ENCODE measurements at places on chromosomes 6 and 20.

- DNase-seq = no peak
These were observed 93.6 kb downstream of the FHL5 start for GRCh38 chr6:96656567-96656966.

DNA sequence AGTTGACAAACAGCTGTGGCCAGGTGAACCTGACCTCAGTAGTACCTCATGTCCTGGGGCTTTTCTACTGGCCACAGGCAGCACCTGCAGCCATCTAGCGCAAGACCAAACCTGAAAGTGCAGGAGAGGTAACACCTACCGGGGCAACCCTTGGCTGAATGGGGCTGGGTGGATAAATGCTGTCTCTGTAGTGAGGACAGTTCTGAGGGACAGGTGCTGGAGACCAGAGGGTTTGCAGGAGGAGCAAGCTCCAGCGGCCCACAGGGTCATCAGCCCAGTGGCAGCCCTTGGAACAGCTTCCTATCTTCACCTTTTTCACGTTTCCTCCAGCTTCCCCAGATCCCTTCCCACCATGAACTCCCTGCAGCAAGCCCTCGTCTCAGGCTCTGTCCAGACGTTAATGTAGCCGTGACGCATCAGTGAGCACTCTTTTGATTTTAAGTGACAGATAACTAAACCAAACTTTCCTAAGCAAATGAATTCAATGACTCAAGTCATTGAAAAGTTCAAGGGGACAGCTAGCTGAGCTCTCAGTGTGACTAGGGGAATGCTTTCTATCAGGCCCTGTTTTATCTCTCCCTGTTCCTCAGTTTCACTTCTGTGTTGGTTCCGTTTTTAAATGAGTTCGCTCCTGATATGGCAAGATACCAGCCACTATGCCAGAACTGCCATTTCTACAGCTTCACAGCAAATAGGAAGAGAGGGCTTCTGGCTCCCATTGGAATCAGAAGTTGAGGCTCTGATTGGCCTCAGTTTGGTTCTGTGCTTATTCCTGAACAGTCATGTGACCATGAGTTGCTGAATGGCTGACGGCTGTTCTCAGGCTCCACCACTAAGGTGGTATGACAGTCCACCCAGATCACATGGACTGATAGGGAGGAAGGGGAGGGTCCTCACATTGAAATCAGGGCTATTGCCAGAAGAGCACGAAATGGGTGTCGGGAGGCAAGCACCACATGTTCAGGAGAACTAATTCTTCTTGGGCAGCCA lies 12.1 kb upstream of the PFDN4 start:
- no peak for DNase-seq

DNA sequence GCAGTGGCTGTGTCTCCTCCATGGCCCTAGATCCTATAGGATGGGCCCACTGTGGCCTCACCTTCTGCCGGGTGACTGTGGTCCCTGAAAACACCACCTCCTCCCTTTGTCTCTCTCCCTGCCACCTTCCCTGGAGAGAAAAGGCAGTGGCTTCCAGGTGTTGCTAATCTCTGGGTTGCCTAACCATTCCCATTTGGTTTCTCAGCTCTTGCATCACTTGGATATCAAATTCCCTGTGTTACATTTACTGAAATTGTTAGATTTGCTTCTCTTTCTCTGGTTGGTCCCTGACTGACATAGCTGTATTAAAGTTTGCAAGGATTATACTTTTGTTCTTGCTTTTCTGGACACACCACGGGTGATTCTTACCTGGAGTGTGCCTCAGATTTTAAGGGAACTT lies 9.3 kb upstream of the ZFP64 start:
- no peak for DNase-seq

- peak; percentile 67 for DNase-seq
These were observed 58.5 kb downstream of the PREX1 start for GRCh38 chr20:48769069-48769983.

DNA sequence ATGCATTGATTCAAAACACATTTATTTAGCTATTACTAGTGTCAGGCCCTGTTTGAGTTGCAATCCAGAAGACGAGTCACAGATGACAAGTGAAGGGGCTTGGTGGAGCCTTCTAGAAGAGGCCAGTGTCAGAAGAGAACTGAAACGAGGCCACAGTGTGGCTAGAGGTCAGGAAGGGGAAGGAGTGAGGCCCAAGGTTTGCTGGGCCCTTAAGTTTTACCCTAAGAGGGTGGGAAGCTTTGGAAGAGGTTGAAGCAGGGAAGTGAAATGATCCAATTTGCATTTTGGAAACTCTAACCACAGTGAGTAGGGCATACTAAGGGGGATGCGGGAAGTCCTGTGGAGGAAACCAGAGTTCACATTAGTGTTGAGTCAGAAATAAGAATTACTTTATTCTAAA lies 25.0 kb downstream of the TTK start:
- no peak for DNase-seq

DNA sequence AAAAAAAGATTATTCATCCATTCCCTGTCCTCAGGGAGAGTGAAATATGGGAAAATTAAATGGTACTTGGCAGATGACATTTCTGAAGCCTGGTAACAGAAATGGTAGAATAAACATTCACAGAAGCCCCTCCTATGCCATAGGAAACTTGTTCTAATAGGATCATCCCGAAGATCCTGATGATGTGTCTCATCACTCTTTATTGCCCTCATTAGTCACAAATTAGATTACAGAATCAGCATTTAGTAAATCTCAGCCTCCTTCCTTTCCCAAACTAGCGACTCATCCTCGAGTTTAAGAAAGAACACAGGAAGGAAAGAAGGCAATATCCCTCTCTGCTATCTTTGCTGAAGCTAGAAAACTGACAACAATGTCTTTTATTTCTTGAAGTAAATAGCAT lies 154.4 kb downstream of the TMEM200A start:
- DNase-seq = no peak

GRCh38 chr6:85114581-85114935 lies 335.3 kb upstream of the NT5E start:
- DNase-seq = no peak

DNA sequence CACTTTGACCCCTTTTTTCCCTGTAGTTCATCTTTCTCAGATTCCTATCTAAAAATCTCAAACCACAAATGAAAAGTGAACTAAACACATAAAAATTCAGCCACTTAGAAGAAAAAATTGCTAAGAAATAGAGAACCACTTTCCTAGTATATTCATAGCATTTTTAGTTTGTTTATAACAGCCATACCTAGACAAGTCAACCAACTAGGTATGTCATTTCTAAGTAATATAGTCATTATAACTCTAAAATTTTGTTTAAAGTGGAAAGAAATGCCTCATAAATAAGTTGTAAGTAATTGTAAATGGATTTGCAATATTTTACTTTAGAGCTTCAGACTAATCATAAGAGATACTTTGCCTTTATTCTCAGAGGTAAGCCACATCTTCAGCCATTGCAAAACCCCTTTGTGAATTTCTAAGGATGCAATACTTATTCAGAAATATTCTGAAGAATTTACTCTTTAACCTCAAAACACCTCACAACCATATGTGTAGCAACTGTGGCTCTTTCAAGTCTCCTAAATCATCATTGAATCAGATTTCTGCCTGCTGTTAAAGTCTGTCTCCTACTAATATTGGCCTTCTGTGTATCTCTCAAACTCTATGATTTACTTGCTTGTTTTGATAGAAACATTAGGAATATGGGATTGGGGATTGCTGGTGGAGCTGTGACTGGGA lies 6.9 kb upstream of the SUMO4 start:
- no peak for DNase-seq

DNA sequence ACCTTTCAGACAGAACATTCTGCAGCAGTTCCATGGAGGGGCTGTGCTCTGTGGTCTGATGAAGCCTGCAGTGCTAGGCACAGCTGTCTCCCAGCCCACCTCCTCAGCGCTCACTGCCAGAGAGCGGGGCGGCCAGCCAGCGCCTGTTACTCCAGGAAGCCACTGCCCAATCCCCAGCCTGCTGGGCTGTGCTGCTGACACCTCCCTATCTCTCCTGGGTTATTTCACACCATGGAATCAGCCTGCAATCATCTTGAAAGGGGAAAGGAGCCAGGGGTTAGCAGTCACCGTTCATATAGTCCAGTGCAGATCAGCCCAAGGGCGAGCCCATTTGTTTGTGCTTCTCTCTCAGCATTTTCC lies 46.3 kb upstream of the NHSL1 start:
- DNase-seq = no peak

- DNase-seq = no peak
These were observed 16.7 kb upstream of the OLIG3 start for GRCh38 chr6:137510923-137511322.

GRCh38 chr6:37583261-37583660 lies 83.6 kb upstream of the CCDC167 start:
- no peak for DNase-seq

DNA sequence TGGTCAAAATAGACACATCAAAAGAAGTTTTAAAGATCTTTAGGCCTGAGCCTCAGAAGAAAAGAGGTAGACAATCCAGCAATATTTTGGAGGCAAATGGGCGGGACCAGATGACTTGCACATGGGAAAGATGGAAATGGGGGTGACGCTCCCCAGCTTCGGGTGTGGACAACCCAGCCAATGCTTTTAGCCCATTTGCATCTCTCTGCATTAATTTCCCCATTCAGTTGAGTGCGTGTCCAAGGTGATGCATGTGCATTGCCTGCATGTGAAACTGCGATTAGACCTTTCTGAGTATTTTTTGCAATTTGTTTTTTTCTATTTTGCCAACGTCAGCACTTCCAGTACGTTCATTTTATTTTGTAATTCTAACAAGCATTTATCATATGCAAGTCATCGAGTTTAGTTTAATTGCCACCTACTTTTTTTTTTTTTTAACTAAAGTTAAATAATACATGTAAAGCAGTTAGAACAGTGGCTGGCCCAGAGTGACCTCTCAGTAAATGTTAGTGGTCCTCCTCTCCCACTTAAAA lies 24.2 kb downstream of the PDRG1 start:
- no peak for DNase-seq

- no peak for DNase-seq
These were observed 16.1 kb downstream of the E2F3 start for GRCh38 chr6:20417819-20418218.

GRCh38 chr6:34527751-34528670 lies 28.1 kb downstream of the SPDEF start:
- DNase-seq = no peak

GRCh38 chr6:113978084-113978675 lies 7.2 kb upstream of the HDAC2 start:
- DNase-seq = no peak

DNA sequence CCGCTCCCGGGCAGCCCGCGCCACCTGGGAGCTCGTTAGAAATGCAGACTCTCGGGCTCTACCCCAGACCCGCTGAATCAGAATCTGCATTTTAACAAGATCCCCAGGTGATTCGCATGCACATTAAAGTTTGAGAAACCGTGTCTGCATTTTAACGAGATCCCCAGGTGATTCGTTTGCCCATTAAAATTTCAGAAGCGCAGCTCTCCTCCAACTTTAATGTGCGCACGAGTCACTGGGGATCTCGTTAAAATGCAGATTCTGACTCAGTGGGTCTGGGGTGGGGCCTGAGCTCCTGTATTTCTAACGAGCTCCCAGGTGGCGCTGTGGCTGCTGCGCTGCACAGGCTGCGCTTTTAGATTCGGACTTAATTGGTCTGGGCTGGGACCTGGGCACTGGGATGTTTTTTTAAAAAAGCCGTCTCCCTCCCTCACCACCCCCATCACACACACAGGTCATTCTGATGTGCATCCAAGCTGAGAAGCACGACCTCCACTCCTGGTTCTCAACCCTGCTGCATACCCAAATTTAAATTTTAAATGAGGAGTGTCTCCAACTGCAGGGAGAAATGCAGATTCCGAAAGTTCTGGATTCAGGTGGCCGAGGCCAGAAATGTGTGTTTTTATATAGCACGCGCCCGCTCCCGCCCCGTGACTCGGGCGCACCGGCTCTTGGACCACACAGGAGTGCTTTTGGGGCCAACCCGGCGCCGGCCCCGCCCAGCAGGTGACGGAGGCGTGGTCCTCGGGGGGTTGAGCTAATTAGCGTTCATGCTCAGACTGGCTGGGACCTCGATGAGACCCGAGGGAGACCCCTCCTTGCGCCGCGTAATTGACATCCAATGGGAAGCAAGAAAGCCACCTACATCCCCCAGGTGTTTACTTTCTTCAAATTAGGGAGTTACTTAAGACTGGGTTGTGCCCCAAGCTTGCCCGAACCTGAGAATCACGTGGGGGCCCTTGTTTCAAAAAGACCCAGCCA lies 85.8 kb downstream of the ZFP64 start:
- no peak for DNase-seq

- no peak for DNase-seq
These were observed 157.0 kb downstream of the PLCB4 start for GRCh38 chr20:9225879-9226278.

DNA sequence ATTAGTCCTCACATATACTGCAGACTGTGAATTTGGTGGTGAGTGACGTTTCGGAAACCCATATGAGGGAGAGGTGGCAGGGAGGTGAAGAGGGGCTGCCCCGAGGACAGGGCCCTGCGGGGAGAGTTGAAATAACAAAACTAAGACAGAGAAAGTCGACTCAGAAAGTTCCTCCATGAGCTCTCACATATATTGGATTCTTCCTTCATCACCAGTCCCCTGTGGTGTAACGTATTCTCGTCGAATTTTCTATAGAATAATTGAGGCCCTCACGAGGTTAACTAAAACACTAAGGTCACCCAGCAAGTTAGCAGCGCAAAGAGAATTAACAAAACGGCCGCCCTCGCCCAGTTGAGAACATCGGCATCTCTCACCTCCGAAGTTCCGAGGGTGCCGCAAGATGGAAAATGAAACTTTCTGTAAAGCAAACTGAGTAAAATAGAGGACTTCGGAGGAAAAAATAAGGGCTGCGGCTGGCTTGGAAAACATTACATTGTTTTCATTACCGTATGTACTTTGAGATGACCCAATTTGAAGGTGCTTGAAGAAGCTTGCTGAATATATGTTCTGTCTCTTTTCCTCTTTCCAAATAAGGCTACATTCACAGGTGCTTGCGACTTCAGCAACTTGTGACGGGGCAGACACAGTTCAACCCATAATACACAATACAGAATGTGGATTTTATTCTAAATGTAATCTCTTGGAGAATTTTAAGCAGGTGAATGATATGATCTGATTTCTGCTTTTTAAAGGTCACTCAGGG lies 490.9 kb upstream of the JARID2 start:
- no peak for DNase-seq

- no peak for DNase-seq
These were observed 9.1 kb upstream of the CAPN11 start for GRCh38 chr6:44149369-44150012.

- no peak for DNase-seq
These were observed 4.4 kb upstream of the HELZ2 start for GRCh38 chr20:63578224-63579016.

GRCh38 chr6:83071023-83071422 lies 3.6 kb downstream of the DOP1A start:
- no peak for DNase-seq

GRCh38 chr20:40657526-40657925 lies 31.5 kb downstream of the MAFB start:
- DNase-seq = no peak

DNA sequence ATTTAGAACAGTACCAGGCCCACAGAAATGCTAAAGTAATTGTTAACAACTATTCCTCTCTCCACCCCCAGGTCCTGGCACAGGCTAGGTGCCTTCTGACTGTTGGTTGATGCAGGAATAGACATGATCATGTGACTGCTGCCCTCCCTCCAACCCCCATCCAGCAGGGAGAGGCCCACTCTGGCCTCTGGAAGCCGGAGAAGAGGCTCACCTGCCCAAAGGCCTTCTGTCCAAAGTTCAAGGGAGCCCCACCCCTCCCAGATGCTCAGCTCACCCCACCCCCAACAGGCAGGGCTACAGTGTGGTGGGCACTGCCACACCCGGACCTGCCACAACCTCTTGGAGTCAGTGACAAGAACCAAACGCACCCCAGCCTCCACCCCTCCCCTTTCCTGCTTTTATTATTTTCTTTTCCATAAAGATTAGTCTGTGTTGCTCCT lies 26.9 kb upstream of the FOXP4 start:
- DNase-seq = no peak
